Kasumi-1 (cell line): ENCODE measurements at places on chromosomes 5 and 9.

DNA sequence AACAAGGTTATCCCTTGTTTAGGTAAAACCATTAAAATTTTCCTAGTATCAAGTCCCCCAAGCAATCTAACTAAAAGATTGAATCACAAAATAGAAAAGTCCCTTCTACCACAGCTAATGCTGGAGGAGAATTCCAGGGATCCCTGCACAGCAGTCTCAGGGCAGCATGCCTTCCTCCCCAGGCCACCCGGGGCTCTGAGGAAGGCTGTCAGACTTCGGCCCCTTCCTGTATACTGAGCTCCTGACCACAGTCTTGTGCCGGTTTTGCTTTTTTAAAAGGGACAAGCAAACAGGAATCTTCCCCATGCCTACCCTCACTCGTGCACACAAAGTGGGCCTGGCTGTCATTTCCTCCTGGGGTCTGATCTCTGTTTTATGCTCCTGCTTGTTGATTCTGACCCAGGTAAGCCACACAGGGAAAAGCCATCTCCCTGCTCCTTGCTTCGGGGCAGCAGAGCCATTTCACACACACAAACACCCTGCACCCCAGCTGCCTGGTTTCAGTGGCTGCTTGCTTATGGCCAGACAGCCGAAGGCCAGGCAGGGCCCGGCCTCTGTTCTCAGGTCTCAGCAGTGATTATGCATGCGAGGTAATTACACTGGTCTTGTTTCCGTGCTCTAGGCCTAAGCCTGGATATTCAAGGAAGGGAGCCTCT is 211.9 kb downstream of the NXNL2 start:
- peak; percentile 14 for DNase-seq

GRCh38 chr9:72577212-72577753 is 55.9 kb downstream of the TMC1 start:
- DNase-seq = no peak

DNA sequence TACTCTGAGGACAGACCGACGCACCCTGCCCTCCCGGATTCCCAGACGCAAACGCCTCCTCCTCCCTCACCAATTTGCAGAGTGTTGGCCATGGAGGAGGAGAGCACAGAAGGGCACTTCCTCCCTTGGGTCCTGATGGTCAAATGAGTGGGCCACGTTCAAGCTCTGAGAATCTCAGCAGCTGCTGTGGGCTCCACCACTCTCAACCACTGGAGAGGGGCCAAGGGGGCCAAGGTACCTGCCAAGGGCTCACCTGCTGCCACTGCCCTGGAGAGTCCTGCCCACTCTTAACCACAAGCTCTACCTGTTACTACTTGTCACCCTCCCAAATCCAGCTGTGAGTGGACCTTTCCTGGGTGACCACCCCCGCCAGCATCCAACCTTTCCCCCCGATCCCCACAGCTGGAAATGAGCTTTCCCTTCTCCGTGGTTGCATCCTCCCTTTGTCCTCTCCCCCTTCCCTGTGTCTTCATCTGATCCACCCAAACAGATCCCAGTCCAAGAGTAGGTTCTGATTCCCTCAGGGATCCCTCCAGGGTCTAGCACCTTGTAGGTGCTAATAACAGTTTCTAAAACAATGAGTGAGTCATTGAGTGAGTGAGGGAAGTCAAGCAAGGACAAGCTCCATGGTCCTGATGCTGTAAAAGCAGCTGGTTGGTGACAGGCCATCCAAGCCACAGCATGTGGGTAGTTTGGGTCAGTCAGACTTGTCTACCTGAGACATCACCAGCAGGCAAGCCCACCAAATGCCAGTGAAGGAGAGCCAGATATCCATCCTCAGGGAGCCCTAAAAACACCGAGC is 69.7 kb downstream of the FAM114A2 start:
- DNase-seq = no peak

- DNase-seq = no peak
Measured at GRCh38 chr5:104088876-104089778, 526.5 kb upstream of the NUDT12 start.

DNA sequence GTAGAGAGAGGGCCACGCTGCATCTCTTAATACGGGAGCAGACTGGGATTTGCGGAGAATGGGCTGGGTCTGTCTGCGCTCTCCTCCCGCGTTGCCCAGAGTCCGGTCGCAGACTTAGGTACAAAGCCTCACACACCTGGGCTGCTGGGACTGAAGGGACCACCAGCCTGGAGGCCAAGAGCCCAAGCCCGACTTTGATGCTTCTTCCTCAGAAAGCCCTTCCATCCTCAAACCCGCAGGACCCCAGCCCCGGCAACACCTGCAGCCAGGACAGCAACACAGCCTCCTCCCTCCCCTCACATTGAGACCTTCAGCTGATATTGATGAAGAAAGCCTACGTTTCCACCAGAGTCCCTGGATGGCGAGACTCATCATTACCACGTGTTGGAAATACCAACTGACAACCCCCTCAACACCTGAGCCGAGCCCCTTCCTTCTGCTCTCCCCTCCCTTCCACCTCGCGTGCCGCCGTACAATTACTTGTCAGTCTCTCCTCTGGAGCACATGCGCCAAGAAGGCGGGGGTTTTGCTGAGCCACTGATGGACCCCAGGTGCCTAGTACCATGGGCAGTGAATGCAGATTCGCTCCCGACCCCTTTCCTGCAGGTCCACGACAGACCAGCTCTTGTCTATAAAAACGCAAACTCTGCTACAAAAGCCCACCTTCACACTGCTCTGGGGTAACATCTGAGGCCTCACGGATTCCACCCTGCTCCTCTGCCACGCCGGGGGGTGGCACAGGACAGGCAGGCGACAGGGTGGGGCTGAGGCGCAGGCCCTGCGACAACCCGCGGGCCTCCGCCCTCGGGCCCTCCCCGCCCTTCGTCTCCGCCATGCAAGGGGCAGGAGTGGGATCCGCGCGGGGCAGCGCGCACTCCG is 841 bp downstream of the ASB6 start:
- DNase-seq = no peak

DNA sequence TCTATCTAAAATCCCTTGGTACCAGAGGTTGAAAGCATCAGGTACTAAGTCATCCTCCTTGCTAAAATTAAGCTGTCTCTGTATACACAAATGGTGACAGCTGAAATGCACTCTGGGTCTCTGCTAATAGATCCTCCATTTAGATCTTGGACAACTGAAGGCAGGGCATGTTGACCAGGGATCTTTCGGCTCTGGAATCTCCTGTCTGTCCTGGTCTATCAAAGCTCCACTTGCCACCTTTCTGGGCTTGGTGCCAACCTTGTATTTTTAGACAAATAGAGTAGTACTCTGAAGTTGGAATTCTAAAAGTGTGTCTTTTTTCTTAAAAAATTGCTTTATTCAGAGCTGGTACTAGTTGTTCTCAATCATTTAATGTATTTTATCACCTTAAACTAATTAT is 135.2 kb upstream of the HMHB1 start:
- no peak for DNase-seq

DNA sequence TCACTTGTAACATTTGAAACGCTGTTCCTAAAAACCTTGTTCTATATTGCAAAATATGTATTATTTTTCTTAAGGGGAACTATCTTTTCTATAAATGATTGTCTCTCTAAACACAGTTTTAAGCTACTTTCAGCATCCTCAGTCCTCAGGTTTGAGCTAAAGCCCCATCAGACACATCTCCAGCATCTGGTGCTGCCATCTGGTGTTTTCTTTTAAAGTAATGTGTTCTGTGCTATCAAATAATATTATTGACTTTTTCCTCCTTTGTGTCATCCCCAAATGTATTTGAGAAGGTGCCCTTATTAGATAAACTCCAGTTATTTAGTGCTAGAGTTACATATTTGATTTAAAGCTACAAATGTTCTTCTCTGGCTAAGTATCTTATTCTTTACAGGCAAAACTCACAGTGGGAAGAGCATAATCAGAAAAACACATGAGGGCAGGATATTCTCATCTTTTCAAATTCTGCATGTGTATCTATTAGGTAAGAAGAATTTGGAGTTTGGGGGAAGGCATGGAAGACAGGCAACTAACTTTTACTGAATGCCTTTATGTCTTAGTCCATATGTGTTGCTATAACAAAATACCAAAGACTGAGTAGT is 27.5 kb downstream of the ZNF474 start:
- peak; percentile 62 for DNase-seq

DNA sequence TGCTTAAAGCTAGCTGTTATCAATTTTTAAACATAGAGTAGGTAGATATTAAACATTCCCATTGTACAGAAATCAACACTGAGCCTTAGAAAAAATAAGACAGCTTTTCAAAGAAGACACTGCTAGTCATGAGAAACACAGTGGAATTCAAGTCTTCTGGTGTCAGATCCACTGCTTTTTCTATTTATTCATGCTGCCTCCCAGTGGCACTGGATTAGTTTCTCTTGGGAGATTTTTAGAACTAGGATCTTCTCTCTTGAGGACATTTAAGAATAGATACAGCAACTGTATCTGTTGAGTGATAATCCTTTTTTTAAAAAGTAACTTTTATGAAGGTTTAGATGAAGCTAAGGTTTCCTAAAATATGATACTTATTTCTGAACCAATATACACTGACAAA is 1635.4 kb upstream of the C9orf72 start:
- DNase-seq = no peak

DNA sequence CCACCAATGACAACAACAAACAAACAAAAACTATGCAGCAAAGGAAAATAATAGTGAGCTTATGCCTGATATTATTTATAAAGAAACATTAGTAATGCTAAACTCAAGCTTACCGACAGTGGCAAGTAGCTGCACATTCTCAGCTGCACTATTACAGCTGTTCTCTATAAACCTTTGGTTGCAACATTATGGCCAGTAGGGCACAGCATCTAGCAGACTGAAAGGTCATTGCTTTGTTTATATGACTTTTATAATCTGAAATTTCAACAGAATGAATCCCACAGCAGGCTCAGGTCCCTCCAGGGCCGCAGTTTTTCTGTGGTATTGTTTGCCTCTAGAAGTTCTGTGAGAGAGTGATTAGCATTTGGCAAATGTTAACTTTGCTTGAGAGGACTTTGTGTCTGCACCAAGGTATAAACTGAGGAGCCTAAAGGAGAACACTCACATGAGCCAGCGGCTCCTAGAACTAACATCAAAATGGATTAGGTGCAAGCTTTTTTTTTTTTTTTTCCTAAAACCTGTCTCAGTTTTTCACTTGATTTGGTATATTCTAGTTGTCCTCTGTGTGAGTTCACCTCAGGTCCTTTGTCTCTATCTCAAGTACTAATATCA is 58.3 kb downstream of the IZUMO3 start:
- no peak for DNase-seq

GRCh38 chr5:168234133-168234532 is 57.3 kb upstream of the WWC1 start:
- DNase-seq = no peak
